Lung microvascular endothelial cell (primary cell): ENCODE measurements at places on chromosomes 12 and 14.

GRCh38 chr12:115794659-115795081 lies 482.8 kb downstream of the MED13L start:
- DNase-seq: no peak

- no peak for DNase-seq
These were observed 208.4 kb downstream of the C12orf75 start for GRCh38 chr12:105538880-105539279.

DNA sequence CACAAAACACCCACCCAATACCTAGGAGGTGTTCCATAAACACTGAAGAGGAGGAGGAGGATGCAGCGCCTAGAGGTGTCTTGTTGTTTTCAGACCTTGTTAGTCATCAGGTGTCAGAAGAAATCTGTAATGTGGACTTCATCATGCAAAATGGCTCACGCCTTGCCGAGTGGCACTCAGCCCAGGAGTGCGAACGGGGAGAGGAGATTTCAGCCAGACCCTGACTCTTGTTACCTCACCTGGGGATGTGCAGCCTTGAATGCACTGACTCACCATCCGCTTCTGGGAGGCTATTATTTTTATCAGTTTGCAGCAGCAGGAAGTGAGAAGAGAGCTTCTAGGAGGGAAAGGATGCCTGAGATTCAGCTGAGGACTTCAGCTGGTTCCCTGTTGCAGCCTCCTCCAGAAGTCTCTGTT lies 48.2 kb upstream of the PLXNC1 start:
- peak; percentile 8 for DNase-seq

- peak; percentile 33 for DNase-seq
These were observed 7.1 kb downstream of the ZFP36L1 start for GRCh38 chr14:68785534-68786490.

DNA sequence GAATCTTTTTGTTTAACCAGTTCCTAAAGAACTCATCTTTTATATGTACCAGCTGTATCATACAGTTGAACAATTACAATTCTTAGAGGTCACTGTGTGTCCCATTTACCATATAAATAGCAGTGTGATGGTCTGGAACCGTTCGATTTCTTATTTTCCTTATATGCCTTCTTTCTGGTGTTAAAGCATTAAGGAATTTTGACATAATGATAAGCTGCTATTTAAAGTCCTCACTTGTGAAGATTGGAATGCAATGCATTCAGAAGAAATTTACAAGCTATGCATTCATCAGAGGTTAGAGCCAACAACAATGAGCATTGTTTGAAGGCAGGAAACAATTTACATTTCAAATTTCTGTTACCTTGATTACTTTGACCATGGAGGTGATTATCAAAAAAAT lies 80.0 kb upstream of the PRICKLE1 start:
- DNase-seq: no peak

DNA sequence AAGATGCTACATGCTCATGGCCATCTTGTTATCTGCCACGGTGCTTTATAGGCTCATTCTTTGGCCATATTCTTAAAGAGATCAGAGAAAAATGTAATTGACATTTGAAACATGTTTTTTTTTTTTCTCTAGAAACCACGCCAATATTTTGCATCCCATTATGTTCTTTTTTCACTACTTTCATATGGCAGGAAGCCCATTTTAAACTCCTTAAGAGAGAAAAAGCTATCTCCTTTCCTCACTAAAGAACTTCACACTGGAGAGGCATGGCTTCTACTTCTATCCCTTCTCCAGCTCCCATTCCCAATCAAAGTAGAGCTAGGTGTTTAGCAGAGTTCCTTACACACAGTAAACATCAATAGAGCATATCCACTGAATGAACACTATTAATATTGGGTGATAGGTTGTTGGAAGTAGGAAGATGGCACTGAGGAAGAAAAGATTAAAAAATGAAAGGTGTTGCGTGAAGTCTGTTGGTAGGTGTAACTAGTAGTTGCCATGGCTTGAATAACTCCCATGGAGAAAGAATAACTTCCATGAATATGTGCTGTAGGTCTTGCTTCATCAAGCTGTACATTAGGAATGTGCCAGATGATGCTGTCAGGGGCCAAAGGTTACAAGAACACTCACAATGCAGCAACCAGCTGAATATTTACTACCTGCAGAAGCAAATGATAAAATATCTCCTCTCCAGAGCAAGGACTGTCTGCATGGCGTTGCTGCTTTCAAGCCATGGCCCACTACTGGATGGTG lies 178.8 kb downstream of the STXBP6 start:
- no peak for DNase-seq

GRCh38 chr14:21090194-21090939 lies 8.1 kb downstream of the ZNF219 start:
- peak; percentile 29 for DNase-seq

GRCh38 chr12:121741743-121742142 lies 29.2 kb downstream of the TMEM120B start:
- no peak for DNase-seq

- no peak for DNase-seq
These were observed 7.2 kb downstream of the ERC1 start for GRCh38 chr12:998020-998874.

DNA sequence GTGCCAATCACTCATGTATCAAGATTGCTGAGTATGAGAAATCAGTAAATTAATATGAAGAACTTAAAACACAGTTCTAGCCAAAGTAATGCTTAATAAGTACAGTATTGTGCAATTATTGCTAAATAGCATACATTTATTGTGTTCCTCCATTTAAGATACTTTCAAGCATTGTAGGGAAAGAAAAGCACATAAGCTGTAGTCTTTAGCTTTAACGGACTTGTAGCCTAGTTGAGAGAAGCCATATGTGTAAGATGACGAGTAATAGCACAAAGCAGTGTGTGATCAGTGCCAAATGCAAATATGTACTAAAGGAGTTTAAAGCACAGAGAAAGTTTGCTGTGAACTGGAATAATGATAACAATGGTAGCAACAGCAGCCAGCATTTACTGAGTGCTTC lies 38.1 kb downstream of the ETV6 start:
- no peak for DNase-seq

DNA sequence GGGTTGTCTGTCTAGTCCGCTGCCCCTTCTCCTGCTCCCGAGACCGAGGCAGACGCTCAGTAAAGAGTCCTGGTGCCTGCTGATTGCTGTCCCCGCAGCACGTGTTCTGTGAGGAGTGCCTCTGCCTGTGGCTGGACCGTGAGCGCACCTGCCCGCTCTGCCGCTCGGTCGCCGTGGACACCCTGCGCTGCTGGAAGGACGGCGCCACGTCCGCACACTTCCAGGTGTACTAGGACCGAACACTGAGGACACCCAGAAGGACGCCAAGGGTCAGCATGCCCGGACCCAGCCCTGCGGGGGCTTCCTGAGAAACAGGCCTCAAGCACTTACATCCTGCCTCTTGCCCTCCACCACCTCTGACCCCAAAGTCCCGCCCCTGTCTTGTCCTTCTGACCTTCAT lies 32.0 kb downstream of the HRK start:
- no peak for DNase-seq

GRCh38 chr12:119692997-119693396 lies 25.1 kb downstream of the PRKAB1 start:
- peak; percentile 96 for DNase-seq

DNA sequence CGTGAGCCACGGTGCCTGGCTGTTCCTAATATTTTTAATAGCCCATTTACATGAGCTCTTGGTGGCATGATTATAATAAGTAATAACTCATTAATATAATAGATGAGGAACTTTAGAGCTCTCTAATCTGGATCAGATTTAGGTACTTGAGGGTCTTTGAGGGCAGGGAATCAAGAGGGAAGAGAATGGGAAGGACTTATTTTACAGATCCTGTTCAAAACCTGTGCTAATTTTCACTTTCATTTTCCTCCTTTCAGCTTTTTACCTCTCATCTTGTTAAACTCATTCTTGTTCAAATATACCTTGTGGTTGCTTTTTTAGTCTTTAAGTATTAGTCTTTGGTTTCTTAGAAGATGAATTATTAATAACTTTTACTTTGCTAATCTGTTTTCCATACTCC lies 5.6 kb downstream of the NECAP1 start:
- no peak for DNase-seq

GRCh38 chr12:89706986-89707702 lies 1.5 kb downstream of the ATP2B1 start:
- peak; percentile 6 for DNase-seq

DNA sequence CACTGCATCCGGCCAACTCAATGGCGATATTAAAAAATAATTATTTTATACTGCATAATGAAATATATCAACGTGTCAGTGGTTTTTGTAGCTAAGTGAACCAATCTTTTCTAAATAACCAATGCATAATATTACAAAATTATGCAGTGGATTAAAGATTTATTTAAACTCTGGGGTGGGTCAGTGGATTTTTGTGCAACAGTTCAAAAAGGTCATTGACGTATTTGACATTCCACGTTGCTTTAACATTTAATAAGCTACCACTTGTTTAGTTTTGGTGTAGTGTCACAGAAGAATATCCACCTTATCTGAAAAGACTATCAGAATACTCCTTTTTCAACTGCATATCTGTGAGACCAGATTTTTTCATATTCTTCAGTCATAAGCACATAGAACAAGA lies 2.6 kb downstream of the ZC3H14 start:
- DNase-seq: no peak

- DNase-seq: peak; percentile 85
These were observed 4.7 kb upstream of the CDH24 start for GRCh38 chr14:23062002-23062401.

- no peak for DNase-seq
These were observed 184.8 kb downstream of the ZFP36L1 start for GRCh38 chr14:68607867-68608573.

GRCh38 chr14:59490756-59491155 lies 6.4 kb downstream of the JKAMP start:
- no peak for DNase-seq

DNA sequence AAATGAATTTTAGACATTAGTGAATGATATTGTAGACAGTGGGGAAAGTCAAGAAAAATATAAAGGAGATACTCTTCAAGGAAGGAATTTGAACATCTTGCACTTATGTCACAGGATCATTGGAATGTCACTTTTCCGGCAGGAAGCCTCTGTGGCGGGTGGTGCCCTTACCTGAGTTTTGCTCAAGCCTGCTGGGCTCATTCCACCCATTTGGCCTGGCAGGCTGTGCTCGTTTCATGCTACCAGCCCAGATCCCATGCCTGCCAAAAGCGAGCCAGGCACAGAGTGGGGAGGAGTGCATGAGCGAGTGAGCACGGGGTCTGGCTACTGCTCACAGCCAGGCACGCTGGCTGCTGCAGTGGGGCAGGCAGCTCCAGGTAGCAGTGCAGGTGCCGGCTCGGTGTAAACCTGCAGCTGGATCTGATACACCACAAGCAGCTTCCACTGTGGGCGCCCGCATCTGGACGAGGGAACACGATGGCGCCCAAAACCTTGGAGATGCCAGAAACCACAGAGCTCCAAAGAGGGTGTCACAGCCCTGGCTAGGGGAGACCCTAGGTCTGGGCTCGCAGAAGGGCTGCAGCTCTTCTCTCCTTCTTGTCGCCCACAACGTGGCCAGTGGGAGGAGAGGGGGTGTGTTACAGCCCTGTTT lies 28.7 kb upstream of the YAF2 start:
- no peak for DNase-seq

GRCh38 chr12:56425193-56425592 lies 24.0 kb downstream of the TIMELESS start:
- DNase-seq: no peak

DNA sequence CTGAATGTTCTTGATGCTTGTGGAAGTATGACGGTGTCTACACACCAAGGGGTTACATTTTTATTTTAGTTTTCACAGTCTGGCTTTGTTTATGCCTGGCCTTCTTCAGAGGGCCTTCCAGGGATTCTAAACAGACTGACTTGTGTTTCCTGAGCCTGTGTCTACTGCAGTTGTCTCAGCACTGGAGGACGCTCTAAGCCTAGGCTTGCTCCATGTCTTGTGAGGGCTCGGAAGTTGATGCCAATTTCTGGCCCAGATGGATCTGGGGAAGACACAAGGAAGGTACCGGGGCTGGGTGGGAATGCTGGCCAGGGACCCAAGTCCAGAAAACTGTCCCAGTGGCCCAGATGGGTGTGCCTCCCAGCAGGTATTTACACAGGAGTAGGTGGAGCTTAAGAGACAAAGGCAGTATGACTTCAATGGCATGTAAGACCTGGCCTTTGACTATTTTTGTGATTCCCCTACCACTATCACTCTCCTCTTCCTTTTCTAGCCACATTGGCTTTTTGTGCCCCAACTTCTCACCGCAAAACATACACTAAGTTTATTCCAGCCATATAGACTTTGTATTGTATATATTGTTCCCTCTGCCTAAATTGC lies 56.9 kb downstream of the GPR137C start:
- no peak for DNase-seq

DNA sequence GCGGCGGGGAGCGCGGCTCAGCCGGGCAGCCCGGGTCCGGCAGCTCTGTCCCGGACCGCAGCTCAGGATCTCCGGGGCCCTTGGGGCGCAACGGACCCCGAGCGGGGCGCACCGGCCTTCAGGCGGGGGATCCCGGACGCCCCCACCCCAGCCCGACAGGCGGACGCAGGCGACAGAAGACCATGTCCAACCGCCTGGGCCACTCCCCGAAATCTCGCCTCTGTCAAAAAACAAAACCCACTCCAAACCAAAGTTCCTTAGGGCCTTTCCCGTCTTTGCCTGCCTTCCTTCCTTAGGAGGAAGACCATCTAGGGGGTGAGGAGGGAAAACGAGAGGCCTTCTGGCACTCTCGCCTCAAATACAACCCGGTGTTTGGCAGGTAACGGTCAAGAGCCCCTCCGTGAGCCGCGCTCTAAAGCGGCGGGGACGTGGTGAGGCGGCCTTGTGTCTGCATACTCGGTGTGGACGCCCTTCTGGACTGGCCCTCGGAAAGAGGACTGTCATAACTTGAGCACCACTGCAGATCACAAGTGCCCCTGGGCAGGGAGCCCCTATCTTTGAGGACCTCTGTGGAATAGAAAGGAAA lies 604 bp downstream of the HCFC2 start:
- DNase-seq: peak; percentile 45

- DNase-seq: no peak
These were observed 91.0 kb downstream of the GRIP1 start for GRCh38 chr12:66587912-66588311.

GRCh38 chr14:42703501-42703900 lies 1096.8 kb downstream of the LRFN5 start:
- DNase-seq: no peak

DNA sequence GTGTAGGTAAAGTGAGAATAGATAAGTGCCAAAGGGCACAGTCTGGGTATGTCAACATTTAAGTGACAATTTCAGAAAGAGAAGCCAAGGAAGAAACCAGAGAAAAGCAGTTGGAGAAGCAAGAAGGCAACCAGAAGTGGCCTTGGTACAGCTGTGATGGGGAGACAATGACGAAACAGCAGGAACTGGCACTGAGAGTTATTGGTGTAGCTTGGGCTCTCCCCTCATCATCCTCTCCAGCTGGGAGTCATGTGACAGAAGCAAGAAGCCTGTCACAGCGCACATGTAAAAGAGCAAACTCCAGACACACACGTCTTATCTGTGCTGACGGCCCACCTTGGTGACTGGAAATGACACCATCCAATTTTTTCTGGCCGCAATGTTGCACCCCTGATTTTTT lies 203.3 kb upstream of the NUDT4 start:
- DNase-seq: no peak

DNA sequence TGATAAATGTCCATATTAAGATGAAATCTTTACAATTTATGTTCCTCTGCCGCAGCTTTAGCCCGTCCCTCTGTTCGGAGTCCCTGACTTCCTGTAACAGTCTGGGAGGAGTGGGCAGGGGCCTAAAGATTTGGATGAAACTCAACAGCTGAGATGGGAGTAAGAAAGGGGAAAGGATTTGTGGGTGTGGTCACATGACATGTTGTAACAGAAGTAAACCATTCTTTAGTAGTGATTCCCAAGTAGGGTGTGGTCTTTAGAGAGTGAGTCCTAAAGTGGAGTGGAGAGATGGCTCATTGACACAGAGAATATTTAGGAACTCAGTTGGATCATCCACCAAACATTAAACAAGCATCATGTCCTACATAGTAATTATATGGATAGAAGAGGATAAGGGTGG lies 12.9 kb downstream of the TMEM117 start:
- no peak for DNase-seq
